Central memory CD4-positive, alpha-beta T cell (primary cell): ENCODE measurements at places on chromosomes 6 and 20.

DNA sequence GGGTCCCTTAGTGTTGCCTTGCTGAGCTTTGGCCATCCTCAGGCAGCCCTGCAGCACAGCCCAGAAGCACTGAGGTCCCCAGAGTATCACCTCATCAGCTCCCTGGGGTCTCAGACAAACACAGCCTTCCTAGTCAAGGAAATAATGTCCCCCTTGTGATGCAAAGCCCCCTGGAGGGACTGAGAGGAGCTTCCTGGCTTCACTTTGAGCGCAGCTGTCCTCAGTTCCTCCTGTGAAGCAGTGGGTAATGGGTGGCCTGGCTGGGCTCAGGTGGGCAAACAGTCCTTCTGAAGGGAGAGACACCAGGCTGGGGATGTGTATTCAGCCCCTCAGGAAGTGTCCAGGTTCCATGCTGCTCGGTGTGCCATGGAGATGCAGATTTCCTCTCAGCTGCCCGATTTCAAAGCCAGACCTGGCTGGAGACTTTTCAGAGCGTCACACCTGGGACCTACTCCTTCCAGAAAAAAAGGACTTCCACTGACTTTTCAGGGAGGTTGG, 79.2 kb upstream of the FOXA2 start:
- DNase-seq = no peak

DNA sequence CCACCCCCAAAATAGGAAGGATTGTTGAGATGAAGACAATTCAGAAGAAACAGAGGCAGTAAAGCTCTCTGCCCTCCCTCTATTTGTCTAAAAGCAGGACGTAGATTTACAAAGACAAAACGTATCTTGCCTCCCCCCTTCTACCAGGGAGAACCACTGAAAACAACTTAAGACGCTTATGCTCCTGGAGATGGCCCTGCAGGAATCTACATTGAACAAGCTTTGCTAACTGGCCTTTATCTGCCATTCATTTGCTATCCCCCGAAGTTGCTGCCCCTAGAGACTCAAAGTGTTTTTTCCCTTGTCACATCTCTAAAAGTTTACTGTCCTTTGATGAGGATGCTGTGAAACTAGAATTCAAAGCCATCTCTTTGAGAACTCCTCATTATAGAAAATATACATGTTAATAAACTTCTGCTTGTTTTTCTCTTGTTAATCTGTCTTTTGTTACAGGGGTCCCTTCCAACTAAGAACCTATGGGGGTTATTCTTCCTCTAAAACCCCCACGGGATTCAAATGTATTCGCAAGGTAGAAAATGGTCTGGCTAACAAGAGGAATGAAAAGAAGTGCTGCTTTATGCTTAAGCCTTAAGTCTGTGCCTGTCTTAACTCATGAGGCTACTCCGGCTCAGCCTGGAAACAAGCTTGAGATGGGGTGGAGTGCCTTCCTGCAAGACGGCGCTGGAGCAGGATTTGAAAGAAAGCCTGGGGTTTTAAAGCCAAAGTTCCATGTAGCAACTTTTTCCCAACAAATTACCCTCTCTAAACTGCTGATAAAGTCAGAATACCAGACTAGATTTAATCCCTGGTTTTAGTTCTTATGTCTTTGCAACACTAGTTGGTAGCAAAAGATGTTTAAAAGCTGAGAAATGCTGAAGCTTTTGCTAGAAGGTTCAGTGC, 88.0 kb downstream of the CLIC5 start:
- no peak for DNase-seq

GRCh38 chr6:117110737-117111136, 154.6 kb upstream of the VGLL2 start:
- no peak for DNase-seq

GRCh38 chr6:37928217-37928616, 108.7 kb downstream of the ZFAND3 start:
- no peak for DNase-seq

GRCh38 chr20:56799187-56799586, 170.1 kb downstream of the TFAP2C start:
- no peak for DNase-seq

- no peak for DNase-seq
Observed at GRCh38 chr6:30554962-30555815, 1.1 kb downstream of the GNL1 start.

DNA sequence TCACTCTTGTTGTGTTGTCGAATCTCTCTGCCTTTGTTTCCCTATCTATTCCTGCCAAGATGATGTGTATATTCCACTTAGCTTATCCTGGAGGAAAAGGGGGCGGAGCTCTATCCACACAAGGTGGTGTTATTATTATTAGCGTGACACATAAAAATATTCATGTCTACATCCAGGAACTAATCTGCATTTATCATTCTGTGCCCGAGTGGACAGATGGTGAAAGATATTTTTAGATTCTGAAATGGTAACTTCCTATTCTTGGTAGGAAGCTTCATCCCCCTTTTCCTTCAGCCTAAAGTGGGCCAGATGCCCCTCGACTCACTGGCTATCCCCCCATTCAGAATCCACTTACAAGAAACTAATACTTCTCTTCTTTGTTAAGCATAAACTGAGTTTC, 2.0 kb downstream of the XKR7 start:
- no peak for DNase-seq

- no peak for DNase-seq
Observed at GRCh38 chr20:53786445-53787267, 193.0 kb upstream of the ZNF217 start.

DNA sequence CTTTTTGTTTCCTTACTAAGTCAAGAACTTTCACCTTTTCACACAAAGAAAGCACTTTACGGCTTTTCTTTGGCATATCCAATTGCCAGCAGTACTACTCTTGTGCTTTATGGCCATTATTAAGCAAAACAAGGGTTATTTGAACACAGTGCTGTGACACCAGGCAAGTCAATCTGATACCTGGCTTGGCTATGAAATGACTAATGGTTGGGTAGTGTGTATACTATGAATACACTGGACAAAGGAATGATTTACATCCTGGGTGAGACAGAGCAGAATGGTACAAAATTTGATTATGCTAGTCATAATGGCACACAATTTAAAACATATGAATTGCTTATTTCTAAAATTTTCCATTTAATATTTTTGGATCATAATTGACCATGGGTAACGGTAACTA, 22.1 kb upstream of the ADGRF1 start:
- DNase-seq = no peak

DNA sequence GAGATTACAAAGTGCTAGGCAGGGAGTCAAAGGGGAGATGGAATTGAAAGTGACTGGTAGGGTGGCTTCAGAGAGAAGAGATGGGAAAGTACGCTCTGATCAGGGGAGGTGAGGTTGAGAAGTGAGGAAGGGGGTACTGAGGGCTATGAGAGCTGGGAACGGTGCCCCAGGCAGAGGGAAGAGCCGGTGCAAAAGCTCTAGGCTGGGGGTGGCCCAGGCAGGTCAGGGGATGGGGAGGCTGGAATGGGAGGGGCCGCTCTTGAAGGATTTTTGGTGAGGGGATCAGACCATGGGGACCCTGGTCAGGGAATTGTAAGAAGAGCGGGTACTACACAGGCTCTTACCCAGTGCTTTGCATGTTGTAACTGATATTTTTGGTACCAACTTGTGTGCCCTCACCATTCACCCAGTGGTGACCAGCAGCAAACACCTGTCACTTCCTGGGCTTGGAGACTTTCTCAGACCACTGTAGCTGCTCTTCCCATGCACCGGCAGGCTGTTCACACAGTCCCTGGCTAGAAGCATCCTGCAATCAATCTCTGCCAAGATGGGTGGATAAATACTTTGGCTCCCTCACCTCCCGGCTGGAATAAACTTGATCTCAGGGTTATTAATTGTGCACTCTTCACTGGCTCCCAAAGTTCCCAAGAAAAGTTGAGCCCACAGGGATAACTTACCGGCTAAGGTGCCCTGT, 24.0 kb downstream of the PCK1 start:
- DNase-seq = no peak

DNA sequence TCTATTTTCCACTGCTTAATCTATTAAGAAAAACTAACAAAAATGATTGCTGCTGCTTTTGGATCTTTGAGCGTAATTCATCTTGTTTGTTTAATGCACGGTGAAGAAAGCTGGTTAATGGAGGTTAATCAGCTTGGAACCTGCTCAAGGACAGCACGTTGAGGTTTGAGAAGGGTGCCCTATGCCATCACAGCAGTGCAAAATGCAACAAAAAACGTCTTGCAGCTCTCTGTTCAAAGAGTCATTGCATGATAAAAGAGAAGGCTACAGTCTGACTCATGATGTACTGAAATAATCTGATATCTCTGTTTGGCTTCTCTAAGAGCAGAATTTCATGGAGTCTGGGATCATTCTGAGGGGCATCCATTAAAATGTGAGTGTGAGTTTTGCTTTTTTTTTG, 80.6 kb upstream of the PREP start:
- DNase-seq = no peak

DNA sequence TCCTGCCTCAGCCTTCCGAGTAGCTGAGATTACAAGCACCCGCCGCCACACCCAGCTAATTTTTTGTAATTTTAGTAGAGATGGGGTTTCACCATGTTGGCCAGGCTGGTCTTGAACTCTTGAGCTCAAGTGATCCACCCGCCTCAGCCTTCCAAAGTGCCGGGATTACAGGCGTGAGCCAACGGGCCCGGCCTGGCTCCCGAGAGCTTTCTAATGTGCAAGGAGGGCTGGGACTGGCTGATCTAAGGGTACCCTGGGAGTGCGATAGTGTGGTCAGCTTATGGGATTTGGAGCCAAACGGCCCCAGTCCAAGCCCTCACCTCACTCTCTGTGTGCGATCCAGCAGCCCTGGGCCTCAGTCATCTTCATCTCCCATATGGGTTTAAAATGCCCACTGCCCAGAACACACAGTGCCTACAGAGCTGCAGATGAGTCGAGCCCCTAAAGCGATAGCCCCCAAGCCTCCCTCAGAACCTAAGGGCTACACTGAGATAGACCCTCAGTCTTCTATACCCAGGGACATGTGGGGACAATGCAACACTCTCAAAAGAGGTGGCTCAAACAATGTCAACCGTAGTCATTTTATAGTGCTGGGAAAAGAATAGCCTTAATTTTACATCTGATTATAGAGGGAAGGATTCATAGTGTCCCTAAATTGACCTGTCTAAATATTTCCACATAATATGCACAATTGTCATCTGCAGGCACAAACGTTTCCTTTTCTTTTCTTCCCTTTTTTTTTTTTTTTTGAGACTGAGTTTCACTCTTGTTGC, 50.1 kb downstream of the SSR1 start:
- DNase-seq = no peak

GRCh38 chr20:8720089-8720488, 348.8 kb upstream of the PLCB4 start:
- DNase-seq = no peak

GRCh38 chr6:66103954-66104353, 396.9 kb upstream of the EYS start:
- no peak for DNase-seq

- DNase-seq = no peak
Observed at GRCh38 chr6:24940311-24940917, 4.7 kb upstream of the RIPOR2 start.

- DNase-seq = no peak
Observed at GRCh38 chr6:51843456-51844056, 243.9 kb downstream of the PKHD1 start.

GRCh38 chr6:159008656-159009288, 8.8 kb upstream of the RSPH3 start:
- DNase-seq = peak; percentile 54
